Fibroblast of lung (primary cell): ENCODE measurements at places on chromosomes 6 and 20. TPM values are rescaled to one million over a fixed set of nuclear protein-coding genes. Genes with fewer than 3 reads are reported as not detected.

Gene UBE2C
- polyA plus RNA-seq, result 23.7 and 104 TPM in 2 replicates

Gene LZTS3
- polyA plus RNA-seq, result 2.4 and 2.6 TPM in 2 replicates

Gene APOBEC2
- polyA plus RNA-seq, result not detected in 2 replicates

Gene TMEM217
- polyA plus RNA-seq, result 3.0 and 3.1 TPM in 2 replicates

Gene MOXD1
- polyA plus RNA-seq, result 65.1 and 100 TPM in 2 replicates

Gene CEP162
- 2.6 and 3.7 TPM in 2 replicates for polyA plus RNA-seq

Gene DNMT3B
- polyA plus RNA-seq, result 1.1 and 1.6 TPM in 2 replicates

Gene STX11
- 4.1 and 6.6 TPM in 2 replicates for polyA plus RNA-seq

Gene GUCA1A
- 0.11 and 0.16 TPM in 2 replicates for polyA plus RNA-seq

Gene MAS1
- polyA plus RNA-seq, result not detected in 2 replicates

Gene SLC35D3
- not detected in 2 replicates for polyA plus RNA-seq

Gene SLC29A1
- 21.9 and 43.6 TPM in 2 replicates for polyA plus RNA-seq

Gene KCNK17
- not detected in 2 replicates for polyA plus RNA-seq

Gene AVP
- not detected in 2 replicates for polyA plus RNA-seq

Gene TFAP2B
- polyA plus RNA-seq, result not detected in 2 replicates

Gene FOXQ1
- polyA plus RNA-seq, result 1.8 and 1.9 TPM in 2 replicates

Gene ROS1
- polyA plus RNA-seq, result 0.01 TPM in 2 replicates

Gene ADGRG6
- polyA plus RNA-seq, result 23.4 and 67.2 TPM in 2 replicates

Gene CTCFL
- not detected in 2 replicates for polyA plus RNA-seq

Gene TFAP2D
- polyA plus RNA-seq, result not detected in 2 replicates

Gene OR2J3
- not detected in 2 replicates for polyA plus RNA-seq

Gene FGD2
- not detected in 2 replicates for polyA plus RNA-seq

Gene PRSS16
- polyA plus RNA-seq, result 0.15 TPM in 1 of 2 replicates, not detected in the other

Gene THEMIS
- not detected in 2 replicates for polyA plus RNA-seq

Gene HSPA12B
- polyA plus RNA-seq, result 0.02 and 0.08 TPM in 2 replicates

Gene TNFAIP3
- 10.8 and 23.5 TPM in 2 replicates for polyA plus RNA-seq

Gene ARMH2
- not detected in 2 replicates for polyA plus RNA-seq

Gene CD24
- polyA plus RNA-seq, result 0.19 and 0.69 TPM in 2 replicates

Gene TUBB1
- not detected in 2 replicates for polyA plus RNA-seq

Gene INSM1
- polyA plus RNA-seq, result not detected in 2 replicates

Gene ATP6V1G2
- 9.1 and 16.0 TPM in 2 replicates for polyA plus RNA-seq

Gene PARD6B
- 0.23 and 0.30 TPM in 2 replicates for polyA plus RNA-seq

Gene FLRT3
- 2.9 and 10.8 TPM in 2 replicates for polyA plus RNA-seq

Gene KCNK15
- 0.03 and 2.2 TPM in 2 replicates for polyA plus RNA-seq

Gene ADAM33
- polyA plus RNA-seq, result 27.9 and 29.4 TPM in 2 replicates

Gene TCF21
- 13.5 and 20.5 TPM in 2 replicates for polyA plus RNA-seq
